ENCODE measurements at places on chromosomes 5 and 9.

DNA sequence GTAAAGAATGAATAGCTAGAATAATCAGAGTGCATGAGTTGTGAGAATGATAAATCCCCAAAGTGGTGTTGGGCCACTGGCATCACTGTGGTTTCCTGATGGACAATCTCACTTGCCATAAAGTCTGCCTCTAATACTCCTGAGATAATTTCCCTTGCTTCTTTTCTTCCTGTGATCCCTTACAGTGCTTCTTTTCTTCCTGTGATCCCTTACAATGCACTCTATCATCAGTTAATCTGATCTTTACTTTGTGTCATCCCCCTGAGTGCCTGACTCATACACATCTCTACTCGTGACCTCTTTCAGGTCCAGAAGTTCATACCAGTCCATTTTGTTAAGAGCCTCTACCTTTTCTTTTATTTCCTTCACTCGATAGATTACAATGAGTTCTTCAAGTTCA lies 418.3 kb downstream of the HCN1 start:
- DNase-seq, result no peak

GRCh38 chr5:21806943-21807342 lies 1046.2 kb downstream of the CDH12 start:
- DNase-seq, result peak; percentile 9

- no peak for DNase-seq
Measured at GRCh38 chr5:177146891-177147638, 13.5 kb downstream of the NSD1 start.

- no peak for DNase-seq
Measured at GRCh38 chr9:3507395-3508077, 18.3 kb downstream of the RFX3 start.

- DNase-seq, result no peak
Measured at GRCh38 chr5:119336262-119336661, 19.6 kb upstream of the TNFAIP8 start.

DNA sequence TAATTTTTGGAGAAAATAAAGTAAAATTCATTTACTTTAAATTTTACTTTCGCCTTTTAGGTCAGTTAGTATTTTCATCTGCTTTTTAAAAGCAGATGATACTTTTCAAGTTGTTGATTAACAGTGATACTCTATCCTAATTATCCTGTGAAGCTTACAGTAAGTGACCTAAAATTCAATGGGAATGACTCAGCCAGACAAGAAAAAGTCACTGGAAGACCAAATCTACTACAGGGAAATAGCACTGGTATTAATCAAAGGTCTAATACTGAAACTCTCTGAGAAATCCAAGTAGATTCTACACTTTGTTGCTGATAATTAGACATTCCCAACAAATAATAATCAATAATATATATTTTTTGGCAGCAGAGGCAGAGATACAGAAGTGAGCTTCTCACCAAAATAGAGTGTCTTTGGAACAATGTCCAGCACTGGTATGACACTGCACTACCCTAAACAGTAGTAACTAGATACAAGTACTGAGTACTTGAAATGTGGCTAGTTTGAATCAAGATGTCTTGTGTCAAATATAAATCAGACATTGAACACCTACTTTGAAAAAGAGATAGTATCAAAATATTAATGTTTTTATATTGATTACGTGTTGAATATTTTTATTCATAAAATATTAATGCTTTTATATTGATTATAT lies 22.8 kb upstream of the ELL2 start:
- DNase-seq, result no peak

DNA sequence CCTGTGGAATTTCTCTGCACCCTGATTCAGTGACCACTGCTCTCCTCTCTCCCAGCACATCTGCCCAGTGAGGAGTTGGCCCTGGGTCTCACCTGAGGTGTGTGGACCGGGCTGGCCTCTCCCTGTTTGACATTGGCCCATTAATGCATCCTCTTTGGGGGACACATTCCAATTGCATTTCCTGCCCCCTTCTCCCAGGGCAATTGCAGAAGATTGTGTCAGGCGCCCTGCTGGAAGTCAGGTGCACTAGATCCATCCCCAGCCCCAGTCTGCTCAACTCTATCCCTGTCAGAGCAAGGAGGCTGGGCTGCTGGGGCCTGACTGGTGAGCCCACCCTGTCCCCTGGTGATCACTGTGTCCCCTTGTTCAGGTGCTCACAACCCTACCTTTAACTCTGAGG lies 84.5 kb downstream of the LMX1B start:
- no peak for DNase-seq

- no peak for DNase-seq
Measured at GRCh38 chr9:28053096-28053777, 480.0 kb upstream of the C9orf72 start.

DNA sequence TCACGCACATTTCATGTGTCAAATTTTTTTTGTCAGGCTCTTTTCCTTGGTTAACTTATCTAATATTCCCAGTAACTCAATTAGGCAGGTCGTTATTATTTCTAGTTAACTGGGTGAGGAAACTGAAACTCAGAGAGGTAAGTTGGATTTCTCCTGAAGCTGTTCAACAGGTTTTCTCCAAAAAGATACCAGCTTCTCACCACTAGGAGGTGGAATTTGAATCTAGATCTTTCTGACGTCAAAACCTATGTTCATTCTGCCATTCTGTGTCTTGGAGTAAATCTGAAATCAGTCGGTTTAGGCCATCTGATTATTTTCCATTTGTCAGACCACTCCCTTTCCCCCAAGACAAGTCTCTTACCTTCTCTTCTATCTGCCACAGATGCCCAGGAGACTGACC lies 572.9 kb downstream of the ACTL7B start:
- no peak for DNase-seq

GRCh38 chr5:159913501-159913900 lies 2.8 kb upstream of the ADRA1B start:
- no peak for DNase-seq

- no peak for DNase-seq
Measured at GRCh38 chr5:118778941-118779340, 209.4 kb downstream of the DTWD2 start.

GRCh38 chr5:135242866-135243555 lies 156.0 kb downstream of the MACROH2A1 start:
- DNase-seq, result no peak

GRCh38 chr5:112208699-112209615 lies 210.1 kb downstream of the EPB41L4A start:
- DNase-seq, result no peak

DNA sequence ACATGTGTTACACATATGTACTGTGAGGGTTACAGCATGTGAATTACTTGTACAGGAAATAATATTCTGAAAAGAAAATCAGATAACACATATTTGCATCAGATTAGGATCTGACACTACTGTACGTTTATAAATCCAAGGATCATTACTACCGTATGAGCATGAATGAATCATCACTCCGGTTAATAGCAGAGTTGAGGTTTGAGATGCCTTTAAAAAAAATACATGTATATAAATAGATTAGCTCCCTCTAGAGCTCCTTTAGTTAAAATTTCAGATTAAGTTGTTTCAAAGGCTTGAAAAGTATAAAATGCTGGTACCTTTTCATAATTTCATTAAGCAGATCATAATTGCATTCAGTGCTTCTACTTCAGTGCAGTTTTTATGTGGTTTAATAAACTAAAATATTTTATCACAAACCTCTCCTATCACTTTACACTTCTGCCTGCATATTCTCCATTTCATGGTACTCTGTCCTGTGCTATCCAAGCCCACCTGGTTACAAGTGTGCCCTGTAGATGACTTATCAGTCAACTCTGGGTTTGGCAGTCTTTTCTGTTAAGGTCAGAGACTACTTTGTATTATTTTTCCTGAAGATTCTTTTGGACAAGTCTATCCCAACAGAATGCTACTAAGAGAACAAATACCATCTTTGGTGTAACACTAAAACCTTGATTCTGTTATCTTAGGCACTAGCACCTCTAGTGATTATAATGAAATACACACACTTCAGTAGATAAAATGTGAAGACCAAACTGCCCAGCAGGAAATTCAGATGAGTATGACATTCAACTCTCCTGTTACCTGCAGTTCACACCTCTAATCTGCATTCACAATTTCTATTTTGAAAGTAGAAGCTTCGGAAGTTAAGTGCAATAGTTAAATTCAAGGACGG lies 48.0 kb upstream of the POU5F2 start:
- DNase-seq, result no peak

DNA sequence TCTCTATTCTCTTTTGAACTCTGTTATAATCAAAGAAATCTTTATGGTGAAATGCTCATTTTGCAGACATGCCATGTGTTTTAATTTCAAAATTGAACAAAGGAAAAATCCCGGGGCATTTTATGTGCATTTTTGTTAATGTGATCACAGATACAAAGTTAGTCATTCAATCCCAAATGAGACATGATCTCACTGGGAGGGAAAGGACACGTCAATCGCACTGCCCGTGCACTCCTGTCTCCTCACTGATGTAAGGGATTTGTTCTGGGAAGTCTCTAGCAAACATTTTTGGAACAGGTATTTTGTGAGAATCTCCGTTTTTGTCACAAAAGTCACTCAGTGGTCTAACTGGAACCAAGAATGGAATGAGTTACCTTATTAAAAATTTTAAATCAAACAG lies 97.9 kb upstream of the RANBP6 start:
- DNase-seq, result no peak

DNA sequence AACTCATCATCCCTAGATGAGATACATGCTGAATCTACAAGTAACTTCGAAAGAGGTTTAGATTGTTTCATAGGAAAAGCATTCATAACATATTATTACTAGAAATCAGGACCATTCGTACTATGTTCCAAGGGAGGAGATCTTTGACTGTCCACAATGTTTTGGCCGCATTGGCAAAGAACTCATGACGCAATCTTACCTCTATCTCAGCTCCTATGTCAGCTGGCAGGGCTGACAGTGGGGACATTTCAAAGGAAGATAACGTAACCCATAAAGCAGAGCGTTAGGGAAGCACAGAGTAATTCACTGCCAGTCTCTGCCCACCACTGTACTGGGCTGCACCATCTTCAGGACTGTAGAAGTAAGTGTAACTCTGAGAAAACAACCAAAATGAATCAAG lies 69.7 kb downstream of the EFNA5 start:
- no peak for DNase-seq

GRCh38 chr9:127903557-127904475 lies 4.4 kb upstream of the ST6GALNAC6 start:
- DNase-seq, result no peak

DNA sequence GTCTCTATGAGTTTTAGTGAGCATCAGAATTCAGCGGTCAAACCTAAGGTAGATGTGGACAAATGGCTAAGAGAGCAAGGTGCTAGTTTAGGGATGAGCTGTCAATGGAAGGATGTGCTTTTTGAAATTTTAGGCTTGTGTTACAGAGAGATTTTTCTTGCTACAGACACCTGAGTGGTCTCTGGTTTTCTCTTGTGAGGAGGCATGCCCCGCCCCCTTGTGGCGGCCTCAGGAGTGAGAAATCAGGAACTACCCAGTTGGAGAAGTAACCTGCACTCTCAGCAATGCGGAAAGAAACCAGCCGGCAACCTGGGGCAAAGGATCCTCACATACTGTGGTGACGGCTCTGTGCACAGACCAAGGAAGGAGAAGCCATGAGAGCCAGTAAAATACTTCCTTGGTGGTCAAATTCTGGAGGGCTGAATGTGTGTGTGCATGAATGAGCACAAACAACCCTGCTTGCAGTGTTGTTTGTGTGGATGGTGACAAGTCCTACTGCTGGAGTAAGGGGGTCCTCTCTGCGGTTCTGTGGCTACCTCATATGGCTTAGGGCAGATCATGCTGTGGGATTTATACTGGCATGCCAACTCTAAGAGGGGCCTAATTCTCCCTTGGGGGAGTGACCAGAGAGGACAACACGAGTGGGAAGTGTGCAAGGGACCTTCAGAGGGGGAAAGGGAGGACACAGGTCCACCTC lies 16.7 kb upstream of the HSD17B4 start:
- DNase-seq, result peak; percentile 90

GRCh38 chr5:5695266-5695665 lies 272.8 kb downstream of the ICE1 start:
- DNase-seq, result no peak

GRCh38 chr5:90461288-90461687 lies 13.3 kb downstream of the MBLAC2 start:
- no peak for DNase-seq

- DNase-seq, result no peak
Measured at GRCh38 chr5:54062958-54063357, 247.4 kb downstream of the ARL15 start.

DNA sequence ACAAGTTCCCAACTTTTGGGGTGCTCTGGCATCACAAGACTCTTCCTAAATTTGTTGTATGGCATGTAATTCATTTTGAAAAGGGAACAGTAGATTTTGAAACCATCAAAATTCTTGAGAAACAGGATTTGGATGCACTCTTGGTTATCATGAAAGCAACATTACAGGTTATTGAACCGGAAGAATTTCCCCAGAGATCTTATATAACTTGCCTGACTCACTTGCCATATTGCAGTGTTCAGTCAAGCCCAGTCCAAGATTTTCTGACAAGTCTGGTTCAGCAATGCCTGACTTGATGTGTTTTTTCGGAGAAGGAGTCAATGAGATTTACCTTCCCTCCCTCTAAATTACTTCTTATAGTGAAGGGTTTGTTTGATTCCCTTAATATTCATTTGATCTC lies 32.0 kb downstream of the SMIM15 start:
- DNase-seq, result no peak

DNA sequence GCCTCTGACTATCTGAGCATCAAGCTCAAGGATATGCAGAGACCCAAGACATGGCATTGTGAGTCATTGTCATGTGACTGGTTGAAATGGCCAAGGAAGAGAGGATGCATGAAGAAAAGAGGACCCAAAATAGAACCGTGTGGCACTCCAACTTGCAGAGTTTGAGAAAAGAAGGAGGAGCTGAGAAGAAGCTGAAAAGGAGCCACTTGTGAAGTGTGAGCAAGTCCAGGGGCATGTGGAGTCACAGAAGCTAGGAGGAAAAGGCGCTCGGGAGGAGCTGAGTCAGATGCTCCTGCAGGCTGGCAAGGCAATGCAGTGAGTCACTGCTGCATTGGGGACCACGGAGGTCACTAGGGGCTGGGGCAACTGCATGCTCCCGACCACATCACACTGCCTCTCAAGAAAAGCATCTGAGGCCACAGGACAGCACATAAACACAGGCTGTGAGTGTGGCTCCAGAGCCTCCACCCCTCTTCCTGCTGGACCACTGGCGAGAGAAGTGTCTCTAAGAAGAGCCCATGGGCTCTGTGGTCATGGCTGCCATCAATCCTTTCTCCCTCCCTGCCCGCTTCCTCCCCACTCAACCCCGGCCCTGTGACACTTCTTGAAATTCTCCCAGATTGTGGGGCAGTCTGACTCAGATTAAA lies 197.6 kb downstream of the DRD1 start:
- DNase-seq, result no peak

DNA sequence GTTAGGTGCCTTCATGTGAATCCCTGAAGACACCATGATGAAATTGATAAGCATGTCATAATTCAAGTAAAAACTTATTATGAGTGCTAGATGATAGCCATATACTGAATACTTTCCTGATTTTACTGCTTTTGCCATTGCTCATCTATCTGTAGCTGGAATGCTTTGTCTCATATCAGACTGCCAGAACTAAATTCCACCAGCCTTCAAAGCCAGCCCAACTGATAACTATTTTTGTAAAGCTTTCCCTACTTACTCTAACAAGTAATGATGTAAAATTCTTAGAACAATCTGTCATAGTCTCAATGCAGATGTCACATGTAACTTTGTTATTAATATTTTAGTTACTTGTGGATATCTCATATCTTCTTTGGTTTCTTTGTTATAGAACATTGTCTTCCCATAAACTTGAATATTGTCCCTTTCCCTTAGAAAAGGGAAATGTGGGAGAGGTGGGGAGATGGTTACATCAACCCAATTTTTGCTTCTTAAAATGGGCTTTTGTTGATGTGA lies 128.3 kb downstream of the ZCCHC7 start:
- DNase-seq, result no peak

- DNase-seq, result no peak
Measured at GRCh38 chr5:133779828-133780475, 167.6 kb upstream of the FSTL4 start.

- peak; percentile 17 for DNase-seq
Measured at GRCh38 chr9:96450613-96451528, 902 bp downstream of the HABP4 start.

Measured in Calu3 (cell line).